Activated CD8-positive, alpha-beta memory T cell treated with anti-CD3 and anti-CD28 coated beads, Interleukin-2, amount 10 ng/mL, durations not matched to agents 7 days and 5 days (primary cell): ENCODE measurements at places on chromosomes 7 and 10. TPM values are rescaled to one million over a fixed set of nuclear protein-coding genes. Genes with fewer than 3 reads are reported as not detected.

DNA sequence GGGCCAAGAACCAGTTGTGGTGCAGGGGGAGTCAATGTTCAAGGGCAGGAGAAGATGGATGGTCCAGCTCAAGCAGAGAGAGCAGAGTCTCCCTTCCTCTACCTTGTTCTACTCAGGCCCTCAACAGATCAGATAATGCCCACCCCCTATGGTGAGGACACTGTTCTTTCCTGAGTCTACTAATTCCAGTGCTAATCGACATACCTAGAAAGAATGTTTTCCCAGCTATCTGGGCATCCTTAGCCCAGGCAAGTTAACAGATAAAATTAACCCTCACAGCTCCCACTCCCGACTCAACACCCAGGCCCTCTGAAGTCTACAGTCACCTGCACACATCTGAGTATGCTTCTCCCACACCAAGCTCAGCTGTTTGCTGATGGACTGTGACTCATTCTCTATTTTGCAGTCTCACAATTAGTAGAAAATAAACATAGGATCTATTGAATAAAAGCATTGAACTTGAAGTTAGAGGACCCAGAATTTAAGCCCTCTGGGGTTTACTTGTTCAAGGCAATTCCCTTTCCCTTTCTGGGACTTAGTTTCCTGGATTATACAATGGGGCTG is 17.1 kb downstream of the COL13A1 start:
- DNase-seq: no peak

The IFIT1B gene
- total RNA-seq: 0.29 TPM

The SUFU gene
- total RNA-seq: 12.9 TPM

DNA sequence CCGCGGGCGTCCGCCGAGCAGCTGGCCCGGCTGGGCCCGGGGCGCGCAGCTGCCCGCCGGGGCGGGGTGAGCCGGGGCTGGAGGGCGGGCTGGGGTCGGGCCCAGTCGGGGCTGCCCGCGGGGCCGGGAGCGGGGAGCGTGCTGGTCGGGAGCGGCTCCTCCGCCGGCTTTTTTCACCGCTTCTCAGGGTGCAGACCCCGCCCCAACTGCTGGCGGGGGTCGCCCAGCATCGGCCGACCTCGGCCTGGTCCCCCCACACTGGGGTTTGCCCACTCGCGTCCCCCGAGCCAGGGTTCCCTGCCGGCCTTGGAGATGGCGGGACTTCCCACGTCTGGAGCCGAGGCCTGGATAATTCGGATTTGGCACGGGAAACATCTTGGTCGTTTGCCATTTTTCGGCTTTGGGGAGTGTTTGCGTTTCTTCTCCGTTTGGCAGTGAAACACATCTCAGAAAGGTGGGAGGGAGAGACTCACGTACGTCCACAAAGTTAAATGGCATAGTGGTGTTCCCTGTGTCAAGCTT is 432 bp downstream of the TMEM248 start:
- DNase-seq: peak; percentile 48
